Left lung (tissue), 14 donors: ENCODE measurements at places on chromosomes 1 and 21. TPM values are rescaled to one million over a fixed set of nuclear protein-coding genes. Genes with fewer than 3 reads are reported as not detected.

GRCh38 chr21:33231526-33231925 lies 1.8 kb downstream of the IFNAR2 start:
- DNase-seq, result no peak

RGS1 gene
- total RNA-seq, result 7.9 TPM

GRCh38 chr1:168148916-168149315 lies 12.2 kb upstream of the GPR161 start:
- DNase-seq, result no peak

- no peak for DNase-seq
Observed at GRCh38 chr1:175572932-175573868, 170.2 kb downstream of the TNR start.

CRNN gene
- not detected for total RNA-seq

GRCh38 chr1:157352216-157352615 lies 200.1 kb downstream of the FCRL5 start:
- no peak for DNase-seq

DNM3 gene
- total RNA-seq, result 7.7 TPM

DNA sequence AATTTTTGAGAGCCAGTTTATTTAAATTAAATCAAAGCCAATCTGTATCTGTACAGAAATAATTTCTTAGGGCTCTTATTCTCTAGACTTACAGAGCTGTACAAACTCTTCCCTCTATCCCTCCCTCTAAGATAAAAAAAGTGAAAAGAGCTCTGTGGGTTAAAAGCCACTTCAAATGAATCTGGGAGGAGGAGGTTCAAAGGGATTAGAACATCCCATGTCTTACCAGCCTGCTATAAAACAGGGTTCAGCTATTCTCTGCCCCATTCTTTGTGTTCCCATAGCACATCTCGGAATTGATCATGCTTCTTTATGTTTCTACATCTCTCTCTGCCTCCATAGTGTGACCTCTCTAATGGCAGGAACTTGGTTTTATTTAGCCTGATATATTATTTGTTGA lies 19.4 kb downstream of the KIAA0319L start:
- no peak for DNase-seq

GRCh38 chr1:198611219-198611618 lies 27.6 kb upstream of the PTPRC start:
- DNase-seq, result no peak

- DNase-seq, result no peak
Observed at GRCh38 chr1:77639056-77639455, 43.4 kb downstream of the ZZZ3 start.

GRCh38 chr1:101260556-101261350 lies 23.9 kb downstream of the S1PR1 start:
- no peak for DNase-seq

GRCh38 chr1:24418898-24419628 lies 3.5 kb downstream of the NIPAL3 start:
- DNase-seq, result peak; percentile 42

- DNase-seq, result no peak
Observed at GRCh38 chr1:20729155-20729931, 3.2 kb downstream of the SH2D5 start.

DNA sequence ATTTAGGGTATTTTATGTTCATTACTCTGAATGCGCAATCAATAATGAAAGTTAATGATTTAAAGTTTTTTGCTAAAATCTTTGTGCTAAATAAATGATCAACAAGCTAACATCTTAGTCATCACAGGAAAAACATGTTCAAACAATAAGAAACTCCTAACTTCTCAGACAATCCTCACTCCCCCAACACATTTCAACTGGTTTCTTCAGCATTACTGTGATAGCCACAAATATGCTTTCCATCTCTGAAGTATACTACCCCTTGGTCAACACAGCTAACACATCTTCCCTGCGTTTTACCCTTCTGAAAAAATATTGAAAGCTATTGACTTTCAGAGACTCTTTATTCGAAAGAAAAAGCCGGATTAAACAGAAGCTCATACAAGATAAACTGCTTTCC lies 85.8 kb downstream of the ZNF644 start:
- DNase-seq, result no peak

DNA sequence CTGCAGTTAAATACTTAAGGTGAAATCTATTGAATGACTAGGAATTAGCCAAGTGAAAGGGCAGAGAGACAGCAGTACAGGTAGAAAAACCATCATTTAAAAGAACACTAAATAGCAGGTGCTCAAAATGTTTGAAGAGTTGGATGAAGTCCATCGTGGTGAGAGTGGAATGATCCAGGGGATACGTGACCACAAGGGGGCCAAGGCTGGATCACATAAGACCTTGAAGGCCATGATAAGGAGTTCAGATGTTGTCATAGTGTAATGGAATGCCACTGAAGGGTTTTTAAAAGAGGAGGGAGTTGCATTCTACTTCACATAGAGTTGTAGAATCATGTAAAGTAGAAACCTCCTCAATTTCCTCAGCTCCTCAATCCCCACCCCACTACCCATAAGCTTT lies 34.8 kb upstream of the HOOK1 start:
- no peak for DNase-seq
